ENCODE measurements at places on chromosomes 1 and 21. TPM values are rescaled to one million over a fixed set of nuclear protein-coding genes. Genes with fewer than 3 reads are reported as not detected.
A peak's percentile ranks its signal among the peaks of the same experiment; 100 is the strongest.

DNA sequence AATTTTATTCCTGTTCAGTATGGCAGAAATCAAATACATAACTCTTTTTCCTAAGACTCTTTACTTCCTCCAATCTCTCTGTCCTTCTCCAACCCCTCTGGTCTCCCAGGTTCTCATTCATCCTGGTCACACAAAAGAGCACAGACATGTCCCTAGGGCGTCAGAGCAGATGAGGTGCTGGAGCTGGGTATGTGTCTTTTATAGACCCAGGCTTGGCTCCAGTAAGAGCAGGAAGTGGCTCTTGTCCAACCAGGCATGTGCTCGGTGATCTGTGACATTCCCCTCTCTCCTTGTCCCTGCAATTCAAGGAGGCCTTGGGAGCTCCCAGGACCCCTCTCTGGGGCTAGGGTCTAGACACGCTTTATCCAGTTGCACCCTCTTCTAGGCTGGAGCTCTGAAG is 18.0 kb upstream of the LCE2D start:
- no peaks in the 10 kb centered on the region for H3K27me3 ChIP-seq
- no peaks in the 10 kb centered on the region for H3K36me3 ChIP-seq
- no peaks in the 10 kb centered on the region for H3K4me1 ChIP-seq

DNA sequence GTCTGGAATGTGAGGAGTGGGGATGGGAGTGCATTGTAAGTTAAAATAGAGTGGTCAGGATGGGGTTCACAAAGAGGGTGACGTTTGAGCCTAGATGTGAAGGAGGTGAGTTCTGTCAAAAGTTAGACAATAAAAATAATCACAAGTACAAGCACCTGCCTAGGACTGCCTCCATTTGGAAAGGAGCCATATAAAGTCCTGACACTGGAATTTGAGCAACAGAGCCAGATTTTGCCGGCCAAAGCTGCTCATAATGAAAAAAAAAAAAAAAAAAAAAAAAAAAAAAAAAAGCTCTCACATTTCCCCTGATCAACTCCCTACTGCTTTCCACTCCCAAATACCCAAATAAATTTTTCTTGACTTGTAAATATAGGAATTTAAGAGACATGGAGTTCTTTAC is 4.1 kb downstream of the PALMD start:
- H3K4me1 ChIP-seq: peaks cover 31% of the 10 kb centered on the region
- H3K27me3 ChIP-seq: no peaks in the 10 kb centered on the region
- no peak for DNase-seq
- H3K4me3 ChIP-seq: no peak overlapping the region
- no peaks in the 10 kb centered on the region for H3K36me3 ChIP-seq
- H3K27ac ChIP-seq: peak overlapping the region; percentile 48

DNA sequence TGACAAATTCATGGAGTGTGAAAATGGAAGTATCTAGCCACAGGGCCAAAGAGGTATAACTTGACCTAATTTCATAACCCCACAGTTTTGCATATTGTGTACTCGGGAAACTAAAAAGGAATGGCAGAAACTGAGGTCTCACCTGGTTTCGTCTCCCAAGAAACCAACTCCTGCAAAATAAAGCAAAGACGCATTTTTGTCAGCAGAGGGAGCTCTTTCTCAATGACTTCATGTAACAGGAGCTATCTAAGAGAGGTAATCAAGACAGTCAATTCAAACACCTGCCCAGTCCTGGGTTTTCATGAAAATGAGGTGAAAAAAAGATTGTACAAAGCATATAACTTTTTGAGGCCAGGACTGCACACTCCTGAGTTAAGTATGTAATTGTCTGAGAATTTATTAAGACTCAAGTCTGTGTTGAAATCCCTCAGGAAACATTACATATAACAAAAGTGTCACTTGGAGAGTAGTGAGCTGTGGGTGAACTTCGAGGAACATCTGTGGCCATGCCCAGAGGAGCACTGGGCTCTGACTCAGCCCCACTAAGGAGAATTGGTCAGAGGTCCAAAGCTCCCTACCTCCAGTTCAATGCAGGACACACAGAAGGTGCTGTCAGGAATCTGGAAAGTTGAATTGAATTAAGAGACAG is 17.6 kb downstream of the FCRL4 start:
- H3K36me3 ChIP-seq: no peaks in the 10 kb centered on the region
- no peak overlapping the region for H3K27ac ChIP-seq
- no peaks in the 10 kb centered on the region for H3K27me3 ChIP-seq

The COP1 gene
- polyA plus RNA-seq: 55.9 TPM

- no peaks in the 10 kb centered on the region for H3K36me3 ChIP-seq
- peak within 1 kb of the TSS; percentile 73 for H3K4me3 ChIP-seq
- DNase-seq: peak; percentile 93
- H3K27me3 ChIP-seq: no peaks in the 10 kb centered on the region
- H3K27ac ChIP-seq: peak within 1 kb of the TSS; percentile 99
These were observed at the start of gene SYDE2 for GRCh38 chr1:85200463-85201339. Gene SYDE2, minus strand, starts transcription at chr1:85201016. Its CDS starts 20 bp downstream, at chr1:85200996.

The DR1 gene
- 20.4 TPM for polyA plus RNA-seq

DNA sequence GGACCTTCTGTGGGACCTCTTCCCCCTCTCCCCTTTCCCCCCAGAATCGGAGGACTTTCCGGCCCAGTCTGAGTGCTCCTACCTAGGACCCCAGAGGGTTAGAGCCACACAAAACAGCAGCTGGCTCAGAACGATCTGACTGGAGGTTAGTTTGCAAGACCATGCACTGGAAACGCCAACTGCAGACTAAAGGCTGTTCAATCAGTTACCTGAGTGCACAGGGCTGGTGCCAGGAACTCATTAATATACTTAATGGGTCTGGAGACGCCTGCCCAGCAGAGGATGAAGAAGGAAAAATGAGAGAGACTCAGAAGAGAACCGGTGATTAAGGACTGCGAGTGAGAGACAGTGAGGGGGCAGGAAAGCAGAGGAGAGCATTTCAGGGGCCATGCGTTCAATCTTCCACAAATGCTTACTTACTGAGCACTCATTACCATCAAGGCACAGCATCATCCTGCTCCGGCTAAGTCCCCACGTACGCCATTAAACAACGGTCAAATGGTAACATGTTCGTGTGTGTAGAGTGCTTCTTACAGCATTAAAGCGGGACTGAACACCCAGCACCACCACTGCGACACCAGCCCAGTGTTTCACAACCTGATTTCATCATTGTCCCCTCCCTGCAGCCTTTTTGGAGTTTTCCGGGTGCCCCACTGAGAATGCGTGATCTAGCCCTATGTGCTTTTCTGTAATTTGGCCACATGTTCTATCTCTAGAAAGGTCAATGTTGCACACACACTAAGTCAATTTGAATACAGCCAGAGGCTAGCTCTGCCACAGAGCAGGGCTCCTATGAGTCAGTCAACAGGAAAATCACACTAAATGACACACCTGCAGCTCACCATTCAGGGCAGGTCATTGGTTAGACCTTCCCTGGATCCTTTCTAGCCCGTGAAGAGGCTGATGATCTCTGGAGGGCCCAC is 7.6 kb downstream of the ENO1 start:
- no peak overlapping the region for H3K27ac ChIP-seq
- DNase-seq: no peak
- peaks cover 42% of the 10 kb centered on the region for H3K4me1 ChIP-seq

DNA sequence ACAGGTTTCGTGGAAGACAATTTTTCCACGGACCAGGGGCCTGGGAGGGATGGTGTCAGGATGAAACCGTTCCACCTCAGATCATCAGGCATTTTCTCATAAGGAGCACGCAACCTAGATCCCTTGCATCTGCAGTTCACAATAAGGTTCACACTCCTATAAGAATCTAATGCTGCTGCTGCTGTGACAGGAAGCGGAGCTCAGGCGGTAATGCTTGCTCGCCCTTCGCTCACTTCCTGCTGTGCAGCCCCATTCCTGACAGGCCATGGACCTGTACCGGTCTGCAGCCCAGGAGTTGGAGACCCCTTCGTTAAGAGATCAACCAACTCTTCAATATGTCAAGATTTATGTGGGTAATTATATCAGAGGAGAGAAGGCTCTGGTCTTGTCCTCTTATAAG is 3.3 kb upstream of the DHX9 start:
- no peaks in the 10 kb centered on the region for H3K27me3 ChIP-seq
- H3K27ac ChIP-seq: no peak overlapping the region
- DNase-seq: no peak
- H3K4me3 ChIP-seq: no peak overlapping the region

DNA sequence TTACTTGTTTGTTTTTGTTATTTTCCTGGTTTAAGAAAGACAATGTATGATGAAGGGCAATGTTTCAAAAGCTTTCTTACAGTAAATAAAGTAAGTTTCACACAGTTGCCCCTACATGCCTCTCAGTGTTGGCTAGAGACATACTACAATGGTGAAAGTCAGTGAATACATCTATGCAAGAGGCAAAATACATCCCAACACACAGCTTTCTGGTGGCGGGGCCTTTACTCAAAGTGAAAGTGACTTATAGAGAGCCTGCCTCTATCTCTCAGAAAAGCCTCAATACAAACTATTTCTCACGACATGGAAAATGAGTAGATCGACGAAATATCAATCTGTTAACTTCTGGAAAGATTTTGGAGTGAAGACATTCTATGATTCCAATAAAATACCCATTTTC is 122.3 kb downstream of the SLC30A10 start:
- no peak overlapping the region for H3K27ac ChIP-seq
- no peak overlapping the region for H3K4me3 ChIP-seq
- no peaks in the 10 kb centered on the region for H3K36me3 ChIP-seq

DNA sequence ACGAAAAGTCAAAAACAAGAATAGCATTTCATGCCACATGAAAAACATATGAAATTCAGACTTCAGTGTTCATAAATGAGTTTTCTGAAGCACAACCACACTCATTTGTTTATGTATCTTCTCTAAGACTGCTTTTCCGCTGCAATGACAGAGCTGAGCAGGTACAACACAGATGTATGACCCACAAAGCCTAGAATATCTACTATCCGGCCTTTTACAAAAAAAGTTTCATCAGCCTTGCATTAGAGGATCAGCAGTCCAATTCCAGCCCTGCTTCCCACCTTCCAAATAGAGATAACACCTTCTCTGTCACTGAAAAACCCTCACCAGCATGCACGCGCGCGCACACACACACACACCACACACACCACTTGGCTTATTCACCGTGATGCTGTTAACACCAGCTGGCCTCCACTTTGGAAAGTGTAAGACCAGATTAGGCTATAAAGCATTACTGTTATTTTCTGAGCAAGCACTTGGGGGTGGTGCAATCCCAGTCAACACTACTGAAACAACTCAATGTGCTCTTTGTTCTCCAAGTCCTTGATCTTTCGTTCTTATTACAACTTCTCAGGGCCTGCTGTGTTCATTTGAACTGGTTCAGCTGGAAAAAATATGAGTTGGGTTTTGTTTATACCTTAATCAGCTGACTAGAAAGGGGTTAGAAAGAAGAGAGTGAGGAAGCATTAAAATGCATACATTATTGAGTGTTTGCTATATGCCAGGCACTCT is 90.0 kb downstream of the GLUL start:
- H3K4me1 ChIP-seq: no peaks in the 10 kb centered on the region
- no peaks in the 10 kb centered on the region for H3K27me3 ChIP-seq
- DNase-seq: peak; percentile 71
- no peak overlapping the region for H3K4me3 ChIP-seq
- peak overlapping the region; percentile 10 for H3K27ac ChIP-seq
- H3K36me3 ChIP-seq: no peaks in the 10 kb centered on the region

DNA sequence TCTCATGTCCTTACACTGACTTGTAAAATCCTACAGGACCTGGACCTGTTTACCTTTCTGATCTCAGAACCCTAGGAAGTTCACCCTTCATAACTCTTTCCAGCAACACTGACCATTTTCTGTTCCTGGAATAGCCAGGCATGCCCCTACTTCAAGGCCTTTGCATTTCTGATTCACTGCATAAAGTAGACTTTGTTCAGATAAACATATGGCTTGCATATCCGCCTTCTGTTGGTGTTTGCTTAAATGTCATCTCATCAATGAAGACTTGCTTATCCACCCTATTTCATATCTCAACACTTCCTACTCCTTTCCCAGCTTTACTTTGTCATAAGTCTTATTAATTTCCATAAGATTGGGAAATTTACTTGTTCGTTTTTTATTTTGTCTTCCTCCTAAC is 57.4 kb downstream of the HSPA13 start:
- no peak for DNase-seq
- H3K27ac ChIP-seq: no peak overlapping the region
- no peaks in the 10 kb centered on the region for H3K36me3 ChIP-seq
- no peak overlapping the region for H3K4me3 ChIP-seq

DNA sequence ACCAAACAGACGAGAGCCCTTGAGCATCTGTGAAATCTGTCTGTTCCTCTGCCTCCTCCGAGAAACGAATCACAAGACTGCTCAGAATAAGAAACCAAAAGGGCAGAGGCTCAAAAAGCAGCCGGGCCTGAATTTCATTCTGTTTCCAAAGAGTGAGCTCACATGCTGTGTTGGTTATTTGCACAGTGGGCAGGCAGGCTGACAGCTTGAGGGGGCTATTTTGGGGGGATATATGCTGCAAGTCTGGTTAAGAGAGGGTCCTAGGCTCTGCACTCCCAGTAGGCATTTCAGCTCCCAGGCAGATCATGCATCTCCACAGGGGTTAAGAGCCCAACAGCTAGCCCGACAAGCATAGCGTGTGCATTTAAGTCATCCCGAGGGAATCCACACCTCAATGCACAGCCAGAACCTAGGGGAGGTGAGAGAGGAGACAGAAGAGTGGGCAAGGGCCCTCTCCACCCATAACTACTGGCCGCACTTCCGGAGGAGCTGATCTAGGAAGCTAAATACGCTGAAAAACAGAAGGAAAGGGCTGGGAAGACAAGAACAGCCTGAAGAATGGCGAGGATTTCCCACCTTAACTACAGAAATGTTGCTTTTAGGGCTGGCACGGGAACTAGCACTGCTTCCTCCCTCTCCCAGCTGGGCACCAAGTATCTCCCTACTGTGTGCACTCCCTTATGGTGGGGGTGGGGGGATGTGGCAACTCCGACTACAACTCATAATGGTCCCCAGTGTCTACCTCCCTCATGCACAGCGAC is 3.7 kb downstream of the PGBD5 start:
- no peak overlapping the region for H3K27ac ChIP-seq
- peaks cover 82% of the 10 kb centered on the region for H3K27me3 ChIP-seq
- peaks cover 11% of the 10 kb centered on the region for H3K4me1 ChIP-seq
- H3K36me3 ChIP-seq: no peaks in the 10 kb centered on the region
- H3K4me3 ChIP-seq: no peak overlapping the region

GRCh38 chr1:70707214-70707613 is 296.1 kb downstream of the CTH start:
- no peak for DNase-seq
- no peaks in the 10 kb centered on the region for H3K36me3 ChIP-seq
- H3K4me1 ChIP-seq: no peaks in the 10 kb centered on the region
- peak overlapping the region; percentile 32 for H3K4me3 ChIP-seq

The OR2M3 gene
- polyA plus RNA-seq: not detected

GRCh38 chr1:31936278-31936980 is 1.7 kb downstream of the PTP4A2 start:
- peak overlapping the region; percentile 85 for H3K4me3 ChIP-seq
- peaks cover 73% of the 10 kb centered on the region for H3K4me1 ChIP-seq
- peak overlapping the region; percentile 97 for H3K27ac ChIP-seq
- no peak for DNase-seq

Measured in sigmoid colon (tissue), 7 donors.